NCI-H1417 treated with DMSO at 0.1 percent for 48 hours (cell line): ENCODE measurements at places on chromosomes 2 and 18.

- DNase-seq = no peak
Measured at GRCh38 chr2:183222751-183223150, 98.5 kb downstream of the NUP35 start.

GRCh38 chr2:68089961-68090360 lies 27.2 kb upstream of the C1D start:
- DNase-seq = no peak

GRCh38 chr2:193527146-193527545 lies 1332.4 kb upstream of the TMEFF2 start:
- no peak for DNase-seq

- no peak for DNase-seq
Measured at GRCh38 chr2:147927053-147927588, 82.3 kb downstream of the ACVR2A start.

DNA sequence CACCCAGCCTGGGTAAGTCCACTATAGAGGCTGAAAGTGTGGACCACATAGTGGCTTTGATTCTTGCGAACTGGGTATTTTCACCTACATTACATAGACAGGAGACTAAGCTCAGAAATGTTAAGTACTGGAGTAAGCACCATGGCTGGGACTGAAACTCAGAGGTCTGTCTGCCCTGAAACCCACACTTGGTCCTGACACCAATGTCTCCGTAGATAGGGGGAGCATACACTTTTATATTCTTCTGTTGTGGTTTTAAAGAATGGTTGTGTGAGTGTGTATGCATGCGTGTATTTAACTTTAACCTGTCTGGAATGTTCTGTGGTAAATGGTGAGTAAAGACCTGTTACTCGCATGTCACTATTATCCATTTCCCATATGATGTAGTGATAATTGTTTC lies 10.3 kb upstream of the NPPC start:
- no peak for DNase-seq

GRCh38 chr2:145088756-145089155 lies 568.8 kb upstream of the ZEB2 start:
- no peak for DNase-seq

GRCh38 chr2:233060501-233060979 lies 398 bp downstream of the INPP5D start:
- no peak for DNase-seq
